ENCODE measurements at places on chromosomes 3 and 15. TPM values are rescaled to one million over a fixed set of nuclear protein-coding genes. Genes with fewer than 3 reads are reported as not detected.

The MOBP gene
- not detected for total RNA-seq

DNA sequence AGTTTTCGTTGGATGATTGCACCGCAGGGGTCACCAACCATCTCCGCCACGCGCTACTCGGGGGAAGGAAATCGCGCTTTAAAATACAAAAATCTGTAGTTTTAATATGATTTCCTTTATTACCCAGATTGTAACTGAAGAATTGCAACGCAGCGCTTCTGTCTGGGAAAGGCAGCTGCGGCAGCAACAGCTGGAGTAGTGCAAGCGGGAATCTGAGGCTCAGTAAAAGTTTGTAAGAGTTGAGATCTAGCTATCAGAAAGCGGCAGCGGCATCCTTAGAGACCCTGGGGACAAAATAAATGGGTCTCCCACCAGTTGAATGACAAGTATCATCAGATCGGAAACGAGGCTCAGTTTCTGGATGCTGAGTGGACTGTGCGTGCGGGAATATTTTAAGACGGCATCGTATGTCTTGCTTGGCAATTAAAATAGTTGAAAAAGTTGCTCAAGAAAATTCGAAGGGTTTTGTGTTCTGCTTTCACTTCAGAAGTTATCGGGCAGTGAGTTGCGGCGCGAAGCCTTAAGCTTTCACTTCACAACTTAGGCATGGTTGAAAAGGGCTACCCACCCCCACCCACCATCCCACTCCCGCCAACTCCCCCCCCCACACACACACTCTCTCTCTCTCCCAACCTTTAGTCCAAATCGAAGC is 2.7 kb downstream of the MECOM start:
- peaks cover 88% of the 10 kb centered on the region for H3K27me3 ChIP-seq
- H3K27ac ChIP-seq = no peak overlapping the region
- H3K4me1 ChIP-seq = peaks cover 37% of the 10 kb centered on the region
- H3K36me3 ChIP-seq = no peaks in the 10 kb centered on the region
- DNase-seq = peak; percentile 42

GRCh38 chr3:24646790-24647189 is 152.1 kb upstream of the THRB start:
- H3K36me3 ChIP-seq = no peaks in the 10 kb centered on the region
- H3K27me3 ChIP-seq = no peaks in the 10 kb centered on the region
- DNase-seq = no peak
- no peak overlapping the region for H3K27ac ChIP-seq
- H3K4me1 ChIP-seq = no peaks in the 10 kb centered on the region

- H3K36me3 ChIP-seq = peaks cover 1% of the 10 kb centered on the region
- DNase-seq = no peak
- H3K27me3 ChIP-seq = no peaks in the 10 kb centered on the region
- no peak overlapping the region for H3K27ac ChIP-seq
- no peaks in the 10 kb centered on the region for H3K4me1 ChIP-seq
Measured at GRCh38 chr3:188792793-188793192, 379.0 kb upstream of the TPRG1 start.

DNA sequence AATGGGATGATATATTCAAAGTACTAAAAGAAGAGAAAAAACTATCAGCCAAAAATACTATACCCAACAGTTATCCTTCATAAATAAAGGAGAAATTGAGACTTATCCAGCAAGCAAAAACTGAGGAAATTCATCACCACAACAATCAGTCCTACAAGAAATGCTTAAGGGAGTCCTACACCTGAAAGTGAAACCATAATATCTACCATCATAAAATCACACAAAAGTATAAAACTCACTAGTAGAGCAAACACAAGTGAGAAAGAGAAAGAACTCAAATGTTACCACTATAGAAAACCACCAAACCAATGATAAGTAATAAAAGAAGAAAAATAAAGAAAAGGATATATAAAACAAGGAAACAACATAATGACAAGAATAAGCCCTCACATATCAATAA is 103.6 kb upstream of the NEO1 start:
- no peak for DNase-seq
- H3K36me3 ChIP-seq = no peaks in the 10 kb centered on the region
- no peak overlapping the region for H3K4me3 ChIP-seq
- peaks cover 27% of the 10 kb centered on the region for H3K27me3 ChIP-seq
- H3K4me1 ChIP-seq = no peaks in the 10 kb centered on the region

DNA sequence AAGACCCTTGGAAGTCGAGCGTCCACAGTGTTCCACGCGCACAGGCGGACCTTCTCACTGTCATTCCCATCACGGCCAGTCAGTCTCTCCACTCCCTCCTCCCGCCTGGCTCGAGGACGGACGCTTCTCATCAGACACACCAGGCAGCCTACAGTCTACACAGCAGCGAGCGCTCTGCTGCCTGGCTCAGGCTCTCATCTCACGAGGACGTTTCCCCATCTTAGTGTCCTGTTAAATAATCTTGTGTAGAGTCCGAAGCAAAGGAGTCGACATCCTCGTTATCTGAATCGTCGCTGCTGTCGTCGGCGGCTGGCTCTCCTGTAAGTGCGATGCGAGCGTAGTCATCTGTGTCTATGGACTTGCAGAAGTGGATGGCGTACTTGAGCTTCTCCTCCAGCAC is 12.4 kb upstream of the OCA2 start:
- no peak overlapping the region for H3K27ac ChIP-seq
- H3K36me3 ChIP-seq = peaks cover 8% of the 10 kb centered on the region
- peaks cover 5% of the 10 kb centered on the region for H3K4me1 ChIP-seq
- H3K4me3 ChIP-seq = no peak overlapping the region

- no peaks in the 10 kb centered on the region for H3K27me3 ChIP-seq
- DNase-seq = no peak
- H3K27ac ChIP-seq = peak overlapping the region; percentile 99
- H3K36me3 ChIP-seq = peaks cover 23% of the 10 kb centered on the region
Measured at GRCh38 chr15:60477916-60478565, 901 bp downstream of the ICE2 start.

The SLC28A1 gene
- not detected for total RNA-seq

The GCNT3 gene
- not detected for total RNA-seq

DNA sequence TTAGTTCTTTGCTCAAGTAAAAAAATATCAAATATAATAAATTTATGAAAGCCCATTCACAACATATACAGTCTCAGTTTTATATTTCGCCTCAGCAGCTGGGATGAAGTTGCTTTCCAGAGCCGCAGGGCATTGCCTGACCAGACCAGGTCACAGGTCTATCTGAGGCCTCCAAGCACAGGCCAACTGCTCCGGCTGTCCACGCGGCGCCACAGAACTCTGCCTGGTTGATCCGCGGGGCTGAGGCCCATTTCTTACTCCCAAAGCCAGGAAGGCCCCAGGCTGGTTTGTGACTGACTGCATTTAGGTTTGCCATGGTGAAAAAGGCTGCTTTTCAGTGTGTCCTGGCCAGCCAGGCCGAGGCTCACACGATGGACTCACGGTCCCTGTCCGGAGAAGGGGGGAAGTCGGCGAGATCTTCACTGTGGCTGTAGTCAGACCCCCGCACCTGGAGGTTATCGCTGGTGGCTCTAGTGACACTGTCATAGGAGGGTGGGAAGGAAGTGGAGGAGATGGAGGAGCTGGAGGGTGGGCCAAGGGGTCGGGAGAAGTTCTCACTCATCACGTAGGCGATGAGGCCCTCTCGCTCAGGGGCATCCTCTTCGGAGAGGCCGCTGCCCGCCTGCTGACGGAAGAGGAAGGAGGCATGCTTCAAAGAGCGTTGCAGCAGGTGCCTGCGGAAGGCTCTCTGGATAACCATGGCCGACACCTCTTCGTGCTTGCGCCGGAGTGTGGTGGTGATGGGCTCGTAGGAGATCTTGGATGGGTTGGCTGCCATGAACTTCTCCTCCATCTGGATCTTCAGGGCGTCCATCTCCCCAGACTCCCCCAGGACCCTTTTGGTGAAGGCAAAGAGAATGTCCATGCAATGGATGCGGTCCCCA is 54.1 kb downstream of the EXOG start:
- H3K4me1 ChIP-seq = peaks cover 5% of the 10 kb centered on the region
- DNase-seq = peak; percentile 37
- no peaks in the 10 kb centered on the region for H3K36me3 ChIP-seq
- no peak overlapping the region for H3K27ac ChIP-seq
- H3K4me3 ChIP-seq = no peak overlapping the region

The PRKAR2A gene
- total RNA-seq = 27.9 TPM

DNA sequence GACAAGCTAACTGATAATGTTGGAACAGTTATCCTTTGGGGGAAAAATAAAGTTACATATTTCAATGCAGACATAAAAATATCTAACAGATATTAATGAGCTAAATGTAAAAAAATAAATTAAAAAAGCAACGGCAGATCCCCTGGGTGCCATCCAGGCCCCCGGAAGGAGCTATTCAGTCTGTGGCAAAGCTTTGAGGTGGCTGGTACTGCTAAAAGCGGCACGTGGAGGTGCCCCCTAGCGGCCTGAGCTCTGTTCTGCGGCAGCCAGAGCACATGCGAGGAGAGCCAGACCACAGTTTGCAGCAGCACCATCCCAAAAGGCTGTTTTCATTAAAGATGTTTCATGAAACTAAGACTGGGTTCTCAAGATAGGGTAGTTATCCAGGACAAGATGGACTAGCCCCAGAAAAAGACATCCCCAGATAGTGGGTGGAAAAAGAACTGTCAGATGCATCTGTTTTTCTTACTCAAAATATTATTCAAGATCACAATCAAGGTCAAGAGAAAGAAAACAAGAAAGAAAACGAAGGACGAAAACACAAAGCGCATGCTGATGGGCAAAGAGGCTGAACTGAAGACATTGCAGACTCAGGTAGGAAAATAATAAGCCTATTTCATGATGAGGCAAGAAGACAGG is 18.7 kb downstream of the AP3S2 start:
- no peak overlapping the region for H3K4me3 ChIP-seq
- H3K27me3 ChIP-seq = no peaks in the 10 kb centered on the region
- H3K4me1 ChIP-seq = peaks cover 3% of the 10 kb centered on the region
- DNase-seq = peak; percentile 88
- H3K36me3 ChIP-seq = peaks cover 11% of the 10 kb centered on the region

DNA sequence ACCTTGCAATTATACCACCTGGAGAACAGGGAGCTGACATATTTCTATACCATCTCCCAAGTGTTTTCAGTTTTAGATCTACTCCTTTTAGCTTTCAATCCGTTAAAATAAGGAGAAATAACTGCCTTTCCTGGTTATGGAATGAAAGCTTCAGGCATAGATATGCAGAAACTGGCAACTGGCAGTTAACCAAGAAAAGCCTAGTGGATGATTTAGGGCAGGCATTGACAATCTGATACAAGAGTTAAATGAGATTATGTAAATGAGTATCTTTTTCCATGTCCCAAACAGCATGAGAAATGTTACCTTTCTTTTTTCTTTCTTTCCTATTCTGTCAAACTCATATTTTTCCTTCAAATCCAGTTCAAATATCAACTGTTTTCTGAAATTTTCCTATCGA is 689.1 kb upstream of the DPPA4 start:
- H3K27ac ChIP-seq = no peak overlapping the region
- H3K4me1 ChIP-seq = no peaks in the 10 kb centered on the region
- no peak overlapping the region for H3K4me3 ChIP-seq
- H3K36me3 ChIP-seq = no peaks in the 10 kb centered on the region
- no peaks in the 10 kb centered on the region for H3K27me3 ChIP-seq
- no peak for DNase-seq

The GASK1A gene
- not detected for total RNA-seq

The IFRD2 gene
- 103 TPM for total RNA-seq

- no peaks in the 10 kb centered on the region for H3K36me3 ChIP-seq
- no peak for DNase-seq
- no peak overlapping the region for H3K27ac ChIP-seq
- no peak overlapping the region for H3K4me3 ChIP-seq
- no peaks in the 10 kb centered on the region for H3K4me1 ChIP-seq
Measured at GRCh38 chr3:152885076-152885475, 50.1 kb downstream of the P2RY1 start.

The DLG1 gene
- 62.0 TPM for total RNA-seq

The FOXP1 gene
- total RNA-seq = 66.3 TPM

- H3K4me3 ChIP-seq = no peak overlapping the region
- no peak overlapping the region for H3K27ac ChIP-seq
- H3K4me1 ChIP-seq = peaks cover 3% of the 10 kb centered on the region
- peaks cover 26% of the 10 kb centered on the region for H3K27me3 ChIP-seq
- DNase-seq = no peak
Measured at GRCh38 chr3:190097617-190098016, 23.1 kb downstream of the P3H2 start.

The RPL29 gene
- 1,042 TPM for total RNA-seq

DNA sequence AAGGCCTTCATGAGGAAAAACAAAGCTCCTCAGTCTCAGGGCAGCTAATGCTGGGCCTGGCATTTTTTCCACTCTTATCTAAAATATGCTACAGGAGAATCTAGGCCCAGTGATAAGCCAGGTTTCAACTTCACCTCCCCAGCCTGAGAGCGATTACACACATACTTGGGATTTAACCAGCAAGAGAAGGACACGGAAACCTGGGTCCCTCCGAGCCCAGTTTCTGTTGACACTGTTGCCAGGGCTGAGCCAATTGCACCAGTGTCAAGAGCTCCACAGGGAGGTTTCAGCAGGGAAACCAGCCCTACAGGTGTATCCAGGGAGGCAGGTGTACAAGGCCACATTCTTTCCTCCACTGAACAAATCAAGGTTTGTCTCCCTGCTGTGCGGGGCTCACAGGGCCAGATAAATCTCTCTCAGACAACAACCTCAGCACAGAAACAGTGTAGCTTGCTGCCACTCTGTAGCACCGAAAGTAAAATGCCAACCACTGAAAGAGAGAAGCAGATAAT is 85.4 kb downstream of the MAGI1 start:
- no peaks in the 10 kb centered on the region for H3K36me3 ChIP-seq
- H3K4me1 ChIP-seq = no peaks in the 10 kb centered on the region
- no peak overlapping the region for H3K4me3 ChIP-seq
- no peak for DNase-seq
- H3K27me3 ChIP-seq = peaks cover 4% of the 10 kb centered on the region

GRCh38 chr15:80514071-80514780 is 110.0 kb downstream of the ARNT2 start:
- H3K27ac ChIP-seq = no peak overlapping the region
- no peak for DNase-seq
- H3K4me1 ChIP-seq = no peaks in the 10 kb centered on the region
- no peaks in the 10 kb centered on the region for H3K36me3 ChIP-seq
- H3K27me3 ChIP-seq = peaks cover 6% of the 10 kb centered on the region

DNA sequence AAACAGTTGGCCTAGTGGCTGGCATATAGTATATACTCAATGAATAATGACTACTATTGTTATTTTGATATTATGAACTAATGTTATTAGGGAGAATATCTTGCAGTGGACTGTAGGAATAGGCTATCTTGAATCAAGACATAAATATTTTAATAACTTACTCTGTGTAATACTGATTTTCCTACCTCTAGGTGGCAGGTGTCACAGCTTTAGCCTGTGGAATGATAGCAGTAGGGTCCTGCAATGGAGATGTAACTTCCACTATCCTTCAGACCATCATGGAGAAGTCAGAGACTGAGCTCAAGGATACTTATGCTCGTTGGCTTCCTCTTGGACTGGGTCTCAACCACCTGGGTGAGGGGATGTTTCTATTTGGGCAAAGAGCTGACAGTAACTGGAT is 6.5 kb downstream of the PSMD2 start:
- H3K27ac ChIP-seq = no peak overlapping the region
- H3K36me3 ChIP-seq = peaks cover 72% of the 10 kb centered on the region
- H3K4me1 ChIP-seq = peaks cover 8% of the 10 kb centered on the region
- DNase-seq = no peak

The C2CD4A gene
- not detected for total RNA-seq

GRCh38 chr3:132311316-132311715 is 5.9 kb upstream of the ACP3 start:
- DNase-seq = no peak
- no peak overlapping the region for H3K27ac ChIP-seq
- H3K36me3 ChIP-seq = no peaks in the 10 kb centered on the region
- H3K27me3 ChIP-seq = no peaks in the 10 kb centered on the region

The GHRL gene
- total RNA-seq = not detected

Data from activated CD8-positive, alpha-beta memory T cell treated with anti-CD3 and anti-CD28 coated beads, Interleukin-2, amount 10 ng/mL, durations not matched to agents 7 days and 5 days (primary cell).